Tongue (tissue), 3 donors: ENCODE measurements at places on chromosomes 1 and 21. TPM values are rescaled to one million over a fixed set of nuclear protein-coding genes. Genes with fewer than 3 reads are reported as not detected.

The MEAF6 gene
- total RNA-seq = 79.1 TPM

The ILF2 gene
- 136 TPM for total RNA-seq

- DNase-seq = no peak
Observed at GRCh38 chr1:147211577-147211976, 13.6 kb downstream of the FMO5 start.

- no peak for DNase-seq
Observed at GRCh38 chr1:183200451-183200850, 14.4 kb downstream of the LAMC2 start.

DNA sequence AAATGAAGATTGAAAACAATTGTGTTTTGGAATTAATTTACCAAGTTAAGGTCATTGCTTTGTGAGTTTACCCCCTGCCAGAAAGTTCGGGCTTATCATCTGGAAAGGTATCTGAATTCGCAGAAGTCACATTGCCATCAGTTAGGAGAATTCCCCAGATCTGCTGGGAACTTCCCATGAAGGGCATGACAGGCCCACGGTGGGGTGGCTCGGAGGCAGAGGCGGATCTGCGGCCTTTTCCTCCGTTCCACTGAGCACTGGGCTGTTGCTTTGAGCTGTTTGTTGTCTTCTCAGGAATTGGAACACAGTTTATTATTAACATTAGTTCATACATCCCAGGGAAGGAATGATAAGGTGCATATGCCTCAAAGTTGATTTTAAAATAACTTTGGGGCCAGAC is 320.0 kb downstream of the CAMTA1 start:
- no peak for DNase-seq

The BACE2 gene
- 43.2 TPM for total RNA-seq

GRCh38 chr1:14519976-14520375 is 78.5 kb upstream of the KAZN start:
- DNase-seq = no peak

DNA sequence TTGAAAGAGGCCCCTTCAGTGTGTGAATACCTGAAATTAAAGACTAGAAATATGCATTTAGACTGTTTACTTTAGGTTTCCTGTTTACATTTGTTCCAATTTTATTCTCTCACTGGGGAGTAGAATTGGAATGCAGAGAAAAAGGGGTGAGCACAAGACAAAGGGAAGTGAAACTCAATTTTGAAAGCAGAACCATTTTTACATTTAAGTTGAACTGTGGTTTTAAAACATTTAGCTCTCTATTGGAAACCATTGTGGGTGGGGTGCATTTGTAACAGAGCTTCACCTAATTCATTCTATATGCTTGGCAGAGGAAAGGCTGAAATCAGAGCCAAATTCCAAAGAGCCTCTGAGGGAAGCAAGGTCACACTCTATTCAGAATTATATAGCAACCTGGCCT is 235.3 kb upstream of the C1orf105 start:
- peak; percentile 94 for DNase-seq

The LCE1F gene
- total RNA-seq = not detected

The NMNAT2 gene
- 0.72 TPM for total RNA-seq

GRCh38 chr1:7382971-7383370 is 388.1 kb upstream of the VAMP3 start:
- DNase-seq = no peak

DNA sequence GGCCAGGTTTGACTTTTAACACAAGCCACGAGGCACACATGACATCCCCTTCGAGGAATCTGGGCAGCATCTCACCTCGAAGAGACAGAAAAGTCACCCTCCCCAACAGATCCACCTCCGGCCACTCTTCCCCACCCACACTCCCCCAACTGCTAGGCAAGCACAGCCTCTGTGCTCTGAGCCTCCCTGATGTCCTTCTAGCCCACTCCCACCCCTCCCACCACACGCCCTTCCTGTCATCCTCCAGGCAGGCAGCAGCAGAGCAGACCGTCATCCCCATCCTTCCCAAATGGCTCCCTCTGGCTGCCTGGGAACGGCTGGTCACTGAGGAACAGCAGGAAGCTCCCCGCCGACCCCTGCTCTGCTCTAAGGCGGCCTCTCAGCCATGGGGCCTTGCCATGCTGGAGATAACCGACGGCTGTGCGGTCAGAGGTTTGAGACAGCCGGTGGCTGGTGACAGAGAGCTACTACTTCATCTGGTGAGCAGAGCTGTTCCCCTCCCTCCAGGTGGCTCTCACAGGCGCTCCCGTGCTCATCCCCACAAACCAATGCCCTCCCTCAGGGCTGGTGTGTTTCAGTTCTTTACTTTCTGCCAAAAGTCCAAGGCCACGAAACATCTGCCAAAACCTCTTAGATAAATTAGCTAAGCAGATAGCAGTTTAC is 25.6 kb downstream of the NPHP4 start:
- DNase-seq = no peak

The VWA5B1 gene
- 0.31 TPM for total RNA-seq

The OR2T29 gene
- not detected for total RNA-seq

DNA sequence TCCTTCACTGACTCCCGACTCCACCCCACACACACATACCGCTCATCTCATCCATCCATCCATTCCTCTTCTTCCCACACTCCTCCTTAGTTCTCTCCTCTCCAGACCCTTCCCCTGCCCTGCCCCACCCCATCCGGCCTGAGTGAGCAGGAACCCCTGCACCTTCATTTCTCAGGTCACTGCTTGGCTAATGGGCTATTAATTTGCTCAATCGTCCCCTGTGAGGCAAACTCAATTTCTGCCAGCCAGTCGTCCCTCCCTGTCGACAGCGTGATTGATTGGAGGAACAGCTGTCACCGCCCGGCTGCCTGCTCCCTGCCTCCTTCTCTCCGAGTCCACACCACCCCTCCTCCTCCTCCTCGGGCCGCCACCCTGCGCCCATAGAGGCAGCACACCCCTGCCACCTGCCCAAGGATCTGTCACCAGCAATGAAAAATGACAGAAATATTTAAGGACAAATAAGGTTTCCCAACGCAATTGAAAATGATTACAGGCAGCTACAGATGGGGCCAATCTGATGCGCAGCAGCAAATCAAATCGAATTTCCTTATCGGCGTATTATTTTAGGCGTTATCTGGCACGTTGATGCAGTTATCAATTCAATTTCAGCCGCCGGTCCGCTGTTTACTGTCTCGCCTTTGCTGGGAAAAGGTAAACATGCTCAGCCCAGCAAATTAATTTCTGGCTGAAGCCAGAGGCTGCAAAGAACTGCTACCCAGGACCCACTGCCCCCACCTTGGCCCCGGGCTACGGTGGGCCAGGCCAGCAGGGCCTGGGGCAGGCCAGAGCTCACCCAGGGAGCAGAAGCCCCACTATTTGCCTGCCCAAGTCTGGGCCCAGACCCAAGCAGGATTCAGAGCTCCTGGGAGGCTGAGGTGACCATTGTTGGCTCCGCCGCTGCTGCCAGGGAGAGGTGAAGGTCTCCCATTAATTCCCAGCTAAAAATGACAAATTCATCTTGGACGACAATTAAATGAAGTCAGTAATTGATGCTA is 71.3 kb downstream of the TMEM53 start:
- peak; percentile 54 for DNase-seq

DNA sequence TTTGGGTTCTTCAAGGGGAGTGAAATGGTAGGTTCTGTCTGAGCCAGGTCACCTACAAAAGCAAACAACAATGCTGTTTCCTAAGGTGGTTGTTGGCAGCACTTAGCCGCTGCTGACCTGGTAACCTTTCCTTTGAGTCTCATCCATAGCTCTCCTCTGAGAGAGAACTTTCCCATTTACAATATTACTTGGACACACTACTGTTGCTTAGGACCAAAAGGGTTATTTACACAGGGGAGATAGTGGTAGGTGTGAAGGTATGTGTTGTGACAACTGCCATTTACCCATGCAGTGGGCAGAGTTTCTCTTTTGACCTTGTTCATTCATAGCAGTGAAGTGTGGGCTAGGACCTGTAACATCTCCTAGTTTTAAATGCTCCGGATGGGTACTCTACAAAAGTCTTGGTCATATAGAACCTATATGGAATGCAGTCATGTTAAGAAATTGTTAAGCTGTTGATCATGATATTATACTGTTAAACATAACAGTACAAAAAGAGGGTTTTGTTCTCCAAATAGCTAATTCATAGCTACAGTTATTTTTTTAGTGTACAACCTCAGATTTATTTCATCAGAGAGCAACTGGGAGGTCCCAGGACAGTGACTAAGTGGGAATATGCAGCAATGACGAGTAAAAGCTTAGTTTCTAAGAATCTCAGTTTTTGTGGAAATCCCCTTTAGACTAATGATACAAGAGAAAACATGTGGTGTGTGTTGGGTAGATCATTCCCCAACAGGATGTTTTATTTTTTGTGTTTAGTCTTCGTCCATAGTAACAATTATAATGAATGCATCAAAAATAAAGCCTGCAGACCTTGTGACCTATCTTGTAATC is 219.7 kb downstream of the NFIA start:
- peak; percentile 36 for DNase-seq

The SOX13 gene
- total RNA-seq = 31.3 TPM

DNA sequence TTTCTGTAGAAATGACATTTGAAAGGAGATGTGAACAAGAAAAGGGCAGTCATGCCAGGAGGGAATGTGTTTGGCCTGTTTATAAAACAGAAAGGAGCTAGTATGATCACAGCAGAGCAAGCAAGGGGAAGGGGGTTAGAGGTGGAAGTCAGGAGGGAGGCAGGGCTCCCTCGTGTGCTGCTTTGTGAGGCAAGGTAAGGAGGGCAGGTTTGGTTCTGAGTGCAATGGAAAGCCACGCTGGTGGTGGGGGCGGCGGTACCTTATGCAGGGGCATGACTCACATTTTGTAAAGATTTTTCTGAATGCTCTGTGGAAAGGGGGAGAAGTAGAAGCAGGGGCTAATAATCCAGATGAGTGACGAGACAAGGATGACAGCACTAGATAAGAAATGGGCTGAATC is 197.5 kb upstream of the C8B start:
- DNase-seq = no peak

GRCh38 chr1:201095581-201095980 is 16.6 kb downstream of the CACNA1S start:
- DNase-seq = no peak

DNA sequence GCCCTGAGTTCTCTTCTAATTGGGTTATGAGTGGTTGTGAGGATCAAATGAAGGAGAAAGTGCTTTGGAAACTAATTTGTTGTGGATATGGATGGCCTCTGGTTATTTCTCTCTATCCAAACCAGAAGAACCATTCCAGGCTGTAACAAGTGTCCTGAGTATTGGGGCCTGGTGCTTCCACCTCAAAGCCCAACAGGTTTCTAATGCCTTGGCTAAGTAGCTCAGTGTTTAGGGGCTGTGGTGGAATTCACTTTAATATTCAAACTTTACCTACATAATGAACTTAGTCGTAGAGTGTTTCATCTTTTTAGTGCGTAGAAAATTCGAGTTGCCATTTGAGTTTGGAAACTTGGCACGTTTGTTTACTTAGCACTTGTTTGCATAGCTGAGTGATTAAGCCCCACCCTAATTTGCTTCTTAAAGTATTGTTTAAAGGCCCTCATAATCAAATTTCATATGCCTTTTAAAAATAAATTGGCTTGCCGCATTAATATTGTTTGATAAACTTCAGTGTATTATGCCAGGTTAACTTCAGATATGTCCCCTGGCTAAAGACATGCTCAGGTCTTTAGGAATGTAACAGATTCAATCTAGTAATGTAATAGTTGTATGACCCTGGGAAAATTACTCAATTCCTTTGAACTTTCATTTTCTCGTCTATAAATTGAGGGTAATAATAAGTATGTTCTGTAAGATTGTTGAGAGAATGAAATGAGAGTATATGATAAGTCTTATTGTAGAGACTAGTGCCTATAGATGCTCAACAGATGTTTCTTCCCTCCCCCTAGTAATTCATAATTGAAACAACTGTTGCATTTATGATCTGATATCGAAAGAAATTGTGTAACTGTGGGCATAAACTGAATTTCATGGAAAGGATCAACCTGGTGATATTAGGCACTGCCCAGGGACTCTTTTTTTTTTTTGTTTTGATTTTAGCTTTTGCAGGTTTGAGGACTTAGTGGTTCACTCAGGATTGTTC is 1.6 kb downstream of the AGO4 start:
- peak; percentile 7 for DNase-seq

GRCh38 chr1:205190845-205191577 is 20.5 kb downstream of the DSTYK start:
- DNase-seq = no peak

- no peak for DNase-seq
Observed at GRCh38 chr21:33169359-33169758, 60.4 kb upstream of the IFNAR2 start.

The SYNC gene
- total RNA-seq = 71.8 TPM

- DNase-seq = peak; percentile 71
Observed at GRCh38 chr1:63593886-63594605, 835 bp downstream of the PGM1 start.

DNA sequence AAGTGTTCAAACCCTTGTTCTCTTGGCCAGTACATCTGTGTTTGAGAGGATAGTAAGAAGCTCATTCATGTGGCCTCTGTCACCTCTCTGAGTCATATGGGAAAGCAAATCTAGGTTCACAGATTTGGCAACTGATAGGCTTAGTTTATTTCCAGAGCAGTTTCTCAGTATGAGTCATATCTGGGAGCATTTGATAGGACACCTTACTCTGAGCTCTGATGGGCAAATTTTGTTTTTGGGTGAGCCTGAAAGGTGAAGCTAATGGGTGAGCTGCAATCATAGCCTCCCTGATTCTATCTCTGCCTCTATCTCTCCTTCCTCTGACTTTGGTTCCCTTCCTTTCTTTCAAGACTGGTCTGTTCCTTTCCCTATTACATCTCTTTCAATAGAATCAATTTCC is 134.4 kb downstream of the S1PR1 start:
- no peak for DNase-seq

GRCh38 chr1:162214202-162214601 is 144.7 kb downstream of the NOS1AP start:
- no peak for DNase-seq

- no peak for DNase-seq
Observed at GRCh38 chr1:186473047-186473446, 12.1 kb upstream of the PDC start.

The KCNA3 gene
- total RNA-seq = 0.72 TPM

- DNase-seq = no peak
Observed at GRCh38 chr1:41668054-41668660, 183.7 kb upstream of the EDN2 start.

The DYNLT5 gene
- 5.3 TPM for total RNA-seq

GRCh38 chr1:12143631-12144155 is 23.1 kb upstream of the TNFRSF1B start:
- peak; percentile 57 for DNase-seq

DNA sequence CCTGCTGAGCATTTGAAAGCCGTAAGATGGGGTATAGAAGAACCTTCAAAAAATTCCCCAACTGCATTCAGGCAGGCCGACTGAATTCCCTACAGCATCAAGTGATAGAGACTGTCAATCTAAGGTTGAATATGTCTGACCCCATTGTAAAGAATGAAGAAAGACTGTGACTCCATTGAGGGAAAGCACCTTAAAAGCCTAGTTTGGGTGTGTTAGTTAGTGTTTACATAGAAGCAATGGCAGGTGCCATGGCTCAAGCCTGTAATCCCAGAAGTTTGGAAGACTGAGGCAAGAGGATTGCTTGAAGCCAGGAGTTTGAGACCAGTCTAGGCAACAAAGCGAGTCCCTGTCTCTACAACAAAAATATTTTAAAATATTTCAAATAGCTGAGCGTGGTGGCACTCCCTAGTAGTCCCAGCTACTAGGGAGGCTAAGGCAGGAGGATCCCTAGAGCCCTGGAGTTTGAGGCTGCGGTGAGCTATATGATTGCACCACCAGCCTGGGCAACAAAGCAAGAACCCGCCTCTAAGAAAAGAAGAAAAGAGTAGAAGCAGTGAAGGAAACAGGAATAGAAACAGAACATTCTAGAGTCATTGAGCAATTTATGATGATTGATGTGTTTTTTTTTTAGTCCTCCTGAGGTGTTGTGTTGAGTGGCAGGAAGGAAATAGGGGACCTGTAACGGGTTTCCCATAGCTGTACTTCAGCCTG is 15.4 kb downstream of the POLR3GL start:
- no peak for DNase-seq
